ENCODE measurements at places on chromosomes 16 and 17.

- DNase-seq, result no peak
These were observed 31.3 kb downstream of the MPHOSPH6 start for GRCh38 chr16:82138478-82139285.

DNA sequence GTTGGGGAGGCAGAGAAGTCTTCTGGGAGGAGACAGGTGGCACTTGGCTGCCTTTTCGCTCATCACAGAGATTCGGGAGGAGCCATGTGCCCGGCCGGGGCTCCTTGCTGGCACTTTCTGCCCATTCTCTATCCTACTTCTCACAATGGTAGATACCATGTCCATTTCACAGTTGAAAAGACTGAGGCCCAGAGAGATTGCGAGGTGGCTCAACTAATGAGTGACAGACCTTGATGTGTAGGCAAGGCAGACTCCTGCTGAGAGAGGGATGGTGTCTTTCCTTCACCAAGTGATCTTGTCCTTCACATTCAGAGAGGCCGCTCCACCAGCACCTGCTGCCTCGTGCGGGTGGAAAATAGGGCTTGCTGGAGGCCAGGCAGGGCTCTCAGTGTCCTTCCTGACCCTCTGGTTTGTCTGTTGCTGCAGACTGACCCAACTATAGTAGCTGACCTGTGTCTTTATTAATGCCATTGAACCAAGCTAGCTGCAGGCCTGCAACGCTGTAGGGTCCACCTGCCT is 42.1 kb downstream of the MPRIP start:
- DNase-seq, result no peak

DNA sequence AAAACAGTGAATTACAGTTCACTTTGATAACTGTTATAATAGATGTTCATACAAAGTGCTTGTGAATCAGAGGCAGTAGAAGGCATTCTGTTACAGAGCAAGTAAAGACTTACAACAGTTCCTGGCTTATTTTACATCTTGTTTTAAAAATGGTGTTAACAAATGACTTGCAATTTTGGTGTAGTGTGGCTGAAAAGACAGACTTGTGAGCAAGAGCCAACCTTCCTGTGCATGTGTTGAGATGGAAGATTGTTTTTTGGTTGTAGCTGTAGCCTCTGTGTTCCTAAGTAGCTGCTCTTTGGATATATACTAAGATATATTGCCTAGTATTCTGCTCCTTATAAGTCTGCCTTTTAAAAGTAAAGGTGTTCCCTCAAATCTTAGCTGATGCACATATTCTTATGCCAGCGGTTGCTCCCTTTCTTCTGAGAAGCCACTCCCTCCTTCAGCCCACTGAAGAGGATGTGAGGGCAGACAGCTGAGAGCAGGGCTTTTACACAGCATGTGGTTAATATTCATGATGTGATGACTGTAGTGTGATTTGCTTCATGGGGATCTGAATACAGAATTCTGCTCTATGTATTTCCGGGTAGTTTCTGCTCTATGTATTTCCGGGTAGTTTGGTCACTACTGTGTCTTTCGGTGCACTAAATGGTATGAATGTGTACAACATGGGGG is 182.3 kb downstream of the PHKB start:
- DNase-seq, result no peak

GRCh38 chr17:82667668-82668000 is 19.4 kb upstream of the WDR45B start:
- DNase-seq, result no peak

- no peak for DNase-seq
These were observed 5.7 kb upstream of the ZNF469 start for GRCh38 chr16:88376835-88377726.

- no peak for DNase-seq
These were observed 42.1 kb upstream of the SSTR5 start for GRCh38 chr16:1030473-1030901.

DNA sequence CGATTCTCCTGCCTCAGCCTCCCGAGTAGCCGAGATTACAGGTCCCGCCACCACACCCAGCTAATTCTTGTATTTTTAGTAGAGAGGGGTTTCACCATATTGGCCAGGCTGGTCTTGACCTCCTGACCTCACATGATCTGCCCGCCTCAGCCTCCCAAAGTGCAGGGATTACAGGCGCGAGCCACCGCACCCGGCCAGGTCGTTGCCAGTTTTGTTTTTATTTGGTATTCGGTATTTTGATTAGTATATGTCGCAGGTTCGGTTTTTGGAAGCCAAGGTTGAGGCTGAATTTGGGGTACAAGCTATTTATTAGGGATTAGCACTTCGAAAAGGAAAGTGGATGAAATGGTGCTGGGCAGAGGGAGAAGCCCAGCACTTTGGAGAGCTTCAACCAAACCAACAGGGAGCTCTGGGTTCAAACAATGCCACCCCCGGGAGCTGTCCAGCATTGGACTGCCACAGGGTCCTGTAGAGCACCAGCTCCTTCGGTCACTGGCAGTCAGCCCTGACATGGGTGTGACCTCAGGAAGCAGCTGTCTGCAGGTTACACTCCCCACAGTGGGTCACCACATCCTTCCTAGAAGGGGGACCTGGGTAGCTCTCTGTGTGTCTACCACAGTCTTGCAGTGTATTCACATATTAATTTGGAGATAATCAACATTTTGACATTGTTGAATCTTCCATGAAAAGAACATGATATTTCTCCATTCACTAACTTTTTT is 1.5 kb upstream of the CLEC10A start:
- no peak for DNase-seq

- DNase-seq, result no peak
These were observed 9.5 kb upstream of the DHRS13 start for GRCh38 chr17:28912281-28912937.

DNA sequence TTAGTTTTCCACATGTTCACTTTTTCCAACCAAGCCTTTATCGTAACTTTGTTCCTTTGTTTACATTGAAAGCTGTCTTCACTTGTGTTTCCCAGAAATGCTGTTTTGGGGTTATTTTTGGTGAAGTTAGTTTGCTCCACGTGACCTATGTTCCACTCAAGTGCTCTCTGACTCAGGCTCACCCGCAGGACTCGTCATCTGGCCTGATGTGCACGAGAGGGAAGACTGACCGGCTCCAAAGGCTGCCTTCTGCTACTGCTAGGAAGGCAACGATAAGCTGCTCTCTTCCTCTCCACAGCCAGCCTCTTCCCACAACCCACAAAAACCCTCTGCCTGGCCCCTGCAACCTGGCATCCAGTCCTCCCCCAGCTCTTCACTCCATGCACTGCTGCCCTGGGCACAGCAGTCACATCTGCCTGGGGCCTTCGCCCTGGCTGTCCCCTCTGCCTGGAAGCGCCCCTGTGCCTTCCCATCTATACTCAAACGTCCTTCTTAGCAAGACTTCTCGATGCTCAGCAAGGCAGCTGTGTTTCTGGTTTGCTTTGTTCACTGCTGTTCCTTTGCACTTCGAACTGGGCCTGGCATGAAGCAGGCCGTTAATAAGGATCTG is 28.0 kb downstream of the ZCCHC14 start:
- no peak for DNase-seq

- no peak for DNase-seq
These were observed at the start of gene GJC1 for GRCh38 chr17:44829523-44830358. Gene GJC1, minus strand, starts transcription at chr17:44830287. Its CDS starts 24,470 bp downstream, at chr17:44805817.

GRCh38 chr16:6643080-6643686 is 689.5 kb upstream of the RBFOX1 start:
- DNase-seq, result no peak

DNA sequence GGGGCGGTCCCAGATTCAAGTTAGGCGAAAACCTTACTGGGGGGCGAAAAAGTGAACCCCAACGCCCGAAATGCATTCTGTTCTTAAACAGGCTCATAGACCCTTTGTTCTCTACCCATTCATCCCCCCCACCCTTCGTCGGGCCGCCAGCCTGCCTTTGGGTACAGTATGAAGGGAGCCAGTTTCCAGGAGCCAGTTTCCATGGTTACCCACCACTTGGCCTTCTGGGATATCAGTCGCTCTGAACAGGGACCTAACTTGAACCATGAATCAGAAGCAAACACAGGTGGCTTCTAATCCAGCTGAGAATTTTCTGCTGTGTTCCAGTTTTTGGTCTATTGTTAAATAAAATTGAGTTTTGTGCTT is 532 bp downstream of the DHX40 start:
- peak; percentile 35 for DNase-seq

DNA sequence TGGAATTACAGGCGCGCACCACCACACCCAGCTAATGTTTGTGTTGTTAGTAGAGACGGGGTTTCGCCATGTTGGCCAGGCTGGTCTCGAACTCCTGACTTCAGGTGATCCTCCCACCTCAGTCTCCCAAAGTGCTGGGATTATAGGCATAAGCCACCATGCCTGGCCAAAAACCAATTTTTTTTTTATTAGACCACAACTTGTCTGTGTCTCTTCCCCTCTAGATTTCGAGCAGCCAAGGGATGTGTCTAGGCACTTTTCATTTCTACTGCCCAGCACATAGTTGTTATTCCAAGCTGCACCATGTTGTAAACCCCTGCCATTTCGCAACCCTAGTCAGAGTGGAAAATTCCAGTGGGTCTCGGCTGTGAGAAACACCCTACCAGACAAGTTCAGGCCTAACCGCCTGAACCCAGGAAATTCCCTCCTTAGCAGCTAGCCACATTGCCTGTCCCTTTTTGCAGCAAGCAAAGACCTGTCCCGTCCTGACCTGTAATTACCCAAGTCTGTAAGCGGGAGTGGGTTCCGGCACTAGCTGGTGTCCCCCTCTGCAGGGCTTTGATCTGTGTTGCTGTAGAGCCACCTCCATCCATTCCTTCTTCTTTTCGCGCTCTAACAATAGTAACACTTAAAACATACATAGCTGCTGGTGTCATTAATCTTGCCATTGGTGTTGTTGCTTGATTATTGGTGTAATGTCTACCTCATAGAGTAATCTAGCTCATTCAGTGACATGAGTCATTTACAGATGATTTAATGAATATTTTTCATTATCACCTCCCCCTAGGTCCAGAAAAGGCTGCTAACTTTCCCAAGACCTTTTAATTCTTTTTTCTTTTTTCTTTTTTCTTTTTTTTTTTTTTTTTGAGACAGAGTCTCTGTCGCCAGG is 77.3 kb upstream of the ATF7IP2 start:
- no peak for DNase-seq

DNA sequence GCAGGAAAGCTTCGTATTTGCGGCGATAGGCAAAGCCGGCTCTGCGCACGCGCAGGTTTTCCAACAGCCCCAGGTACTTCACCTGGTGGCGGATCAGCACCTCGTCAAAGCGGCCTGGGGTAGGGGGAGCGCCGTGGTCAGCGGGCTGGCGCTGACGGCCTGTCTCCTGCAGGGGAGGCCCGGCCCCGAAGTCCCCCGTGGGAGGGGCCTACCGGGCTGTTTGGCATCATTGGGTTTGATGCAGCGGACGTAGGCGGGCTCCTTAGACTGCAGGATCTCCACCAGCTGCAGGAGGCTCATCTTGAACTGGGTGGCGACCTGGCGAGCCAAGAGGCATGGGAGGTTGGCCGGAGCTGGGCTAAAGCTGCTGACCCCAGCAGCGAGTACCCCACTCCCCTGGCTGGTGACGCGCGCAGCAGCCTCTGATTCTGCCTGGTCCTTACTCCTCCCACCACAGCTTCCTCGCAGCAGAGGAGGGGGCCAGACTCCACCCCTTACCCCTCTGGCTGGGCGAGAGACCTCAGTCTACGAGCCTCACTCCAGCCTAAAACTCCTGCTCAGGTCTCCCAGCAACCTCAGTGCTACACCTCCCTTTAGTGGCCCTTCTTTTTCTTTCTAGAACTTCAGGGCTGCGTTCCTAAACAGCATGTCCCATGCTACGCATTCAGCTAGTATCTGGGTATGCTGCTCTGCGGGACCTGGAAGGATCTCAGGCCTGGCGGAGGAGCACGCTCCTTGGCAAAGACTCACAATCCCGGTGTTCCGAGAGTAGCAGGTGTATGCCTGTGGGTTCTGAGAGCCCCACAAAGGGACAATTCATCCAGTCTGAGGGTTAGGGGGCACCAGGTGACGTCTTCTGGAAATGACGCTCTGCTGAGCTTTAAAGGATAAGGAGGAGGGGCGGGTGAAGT is 16.1 kb upstream of the CRK start:
- DNase-seq, result no peak

DNA sequence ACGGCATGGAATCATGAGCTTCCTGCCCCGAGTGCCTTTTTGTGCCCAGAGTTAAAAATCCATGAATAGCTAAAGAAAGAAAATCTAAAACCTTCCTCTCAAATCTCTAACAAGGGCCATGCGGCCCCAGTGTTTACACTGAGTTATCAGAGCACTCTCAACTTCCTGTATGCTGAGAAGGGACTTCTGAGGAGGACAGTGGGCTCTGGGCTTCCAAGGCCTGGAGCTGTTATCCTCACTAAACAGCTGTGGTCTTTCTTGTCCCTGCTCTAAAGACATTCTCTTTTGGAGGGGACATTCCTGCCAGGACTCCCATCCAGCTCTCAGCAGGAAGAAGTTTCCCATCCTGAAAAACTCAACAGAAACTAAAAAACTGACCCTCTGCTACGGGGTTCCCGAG is 135.6 kb downstream of the AATF start:
- no peak for DNase-seq

GRCh38 chr17:40953881-40954280 is 12.9 kb downstream of the KRT39 start:
- no peak for DNase-seq

DNA sequence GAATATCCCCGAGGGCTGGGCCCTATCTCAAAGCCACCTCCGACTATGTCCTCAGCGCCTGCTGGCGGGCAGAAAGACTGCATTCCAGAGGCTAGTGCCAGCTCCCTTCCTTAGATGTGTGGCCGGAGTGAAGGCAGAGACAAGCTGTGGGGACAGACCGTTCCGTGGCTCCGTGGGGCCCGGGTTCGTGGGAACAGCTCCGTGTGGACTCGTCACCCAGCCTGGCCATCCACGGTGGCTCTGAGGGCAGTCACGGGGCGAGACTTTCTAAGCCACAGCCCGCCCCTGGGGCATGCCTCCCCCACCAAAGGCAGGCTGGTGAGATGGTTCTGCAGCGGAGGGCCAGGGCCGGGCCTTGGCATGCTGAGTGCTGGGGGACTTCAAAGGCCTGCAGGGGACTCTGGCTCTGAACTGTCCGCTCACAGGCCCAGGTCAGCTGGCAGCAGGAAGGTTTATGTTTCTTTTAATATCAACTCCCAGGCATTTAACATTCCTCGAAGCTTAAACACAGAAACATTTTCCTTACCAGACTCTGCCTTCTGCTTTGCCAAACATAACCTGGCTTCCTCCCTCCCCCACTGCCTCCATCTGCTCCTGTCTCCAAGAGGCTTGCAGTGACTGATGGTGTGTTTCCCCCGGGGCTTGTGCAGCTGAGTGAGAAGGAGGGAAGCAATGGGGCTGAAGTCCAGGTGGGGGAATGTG is 50.4 kb downstream of the TIMM22 start:
- DNase-seq, result peak; percentile 77

GRCh38 chr17:4901648-4902344 is 1.1 kb downstream of the CHRNE start:
- DNase-seq, result no peak

- DNase-seq, result no peak
These were observed 21.0 kb upstream of the FZD2 start for GRCh38 chr17:44536090-44536953.

GRCh38 chr17:33438578-33438977 is 145.5 kb upstream of the ASIC2 start:
- DNase-seq, result no peak

- DNase-seq, result no peak
These were observed 168.9 kb downstream of the COPRS start for GRCh38 chr17:31690151-31690551.

GRCh38 chr17:65967372-65967771 is 224.6 kb downstream of the CEP112 start:
- DNase-seq, result no peak

- no peak for DNase-seq
These were observed 4.3 kb downstream of the RNF43 start for GRCh38 chr17:58412961-58413586.

- no peak for DNase-seq
These were observed 55.7 kb downstream of the WSB1 start for GRCh38 chr17:27349540-27350021.

GRCh38 chr17:57236686-57237299 is 19.5 kb upstream of the MSI2 start:
- no peak for DNase-seq

- DNase-seq, result no peak
These were observed 49.2 kb downstream of the METTL16 start for GRCh38 chr17:2462481-2462880.

Measured in DMS 273 treated with DMSO at 0.1 percent for 48 hours (cell line).